Hematopoietic multipotent progenitor cell treated with erythropoietin and hydrocortisone succinate and interleukin-3 and kit ligand, for 6 days (in vitro differentiated cells): ENCODE measurements at places on chromosomes 5 and 9.

DNA sequence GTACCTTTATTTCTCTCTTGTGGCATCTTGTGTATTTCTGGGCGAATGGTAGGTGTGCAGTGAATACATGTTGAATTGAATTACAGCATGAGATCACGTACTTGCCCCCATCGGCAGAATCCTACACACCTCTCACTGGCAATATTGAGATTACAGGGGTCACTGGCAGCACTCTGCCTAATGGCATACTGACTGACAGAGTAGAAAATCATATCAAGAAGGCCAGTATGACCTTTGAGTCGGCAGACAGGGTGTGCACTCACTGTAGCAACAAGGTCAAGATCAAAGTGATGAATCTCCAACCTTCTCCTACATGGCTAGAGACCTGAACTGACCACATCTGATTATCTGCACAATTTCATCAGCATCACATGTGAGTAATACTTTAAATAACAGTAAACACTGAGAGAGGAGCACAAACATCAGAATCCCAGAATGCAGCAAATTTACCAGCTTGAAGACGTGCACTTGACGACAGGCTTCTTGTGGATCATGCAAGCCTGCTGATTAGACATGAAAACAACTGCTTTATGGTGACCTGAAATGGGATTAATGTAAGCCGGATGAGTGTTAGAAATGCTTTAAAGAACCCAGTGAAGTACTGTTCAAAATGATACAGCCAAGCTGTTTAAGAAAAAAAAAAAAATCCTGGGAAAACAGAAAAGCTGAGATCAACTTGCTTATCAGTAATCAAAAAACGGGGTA is 267.1 kb upstream of the EFNA5 start:
- DNase-seq, result no peak

DNA sequence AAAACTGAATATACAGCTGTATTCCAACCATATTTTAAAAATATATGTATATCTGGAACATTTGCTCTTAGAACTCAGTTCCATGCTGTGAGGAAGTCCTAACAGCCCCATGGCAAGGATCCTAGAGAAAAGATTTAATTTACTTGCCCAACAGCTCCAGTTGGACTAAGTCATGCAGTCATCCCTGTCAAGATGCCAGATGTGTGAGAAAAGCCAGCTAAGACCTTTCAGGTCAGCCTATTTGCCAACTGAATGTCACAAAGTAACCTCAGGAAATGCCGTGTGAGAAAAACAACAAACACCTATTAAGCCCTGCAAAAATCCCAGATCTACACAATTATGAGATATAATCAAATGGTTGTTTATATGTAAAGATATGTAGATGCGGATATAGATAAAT is 416.3 kb downstream of the NR2F1-AS1 start:
- no peak for DNase-seq

DNA sequence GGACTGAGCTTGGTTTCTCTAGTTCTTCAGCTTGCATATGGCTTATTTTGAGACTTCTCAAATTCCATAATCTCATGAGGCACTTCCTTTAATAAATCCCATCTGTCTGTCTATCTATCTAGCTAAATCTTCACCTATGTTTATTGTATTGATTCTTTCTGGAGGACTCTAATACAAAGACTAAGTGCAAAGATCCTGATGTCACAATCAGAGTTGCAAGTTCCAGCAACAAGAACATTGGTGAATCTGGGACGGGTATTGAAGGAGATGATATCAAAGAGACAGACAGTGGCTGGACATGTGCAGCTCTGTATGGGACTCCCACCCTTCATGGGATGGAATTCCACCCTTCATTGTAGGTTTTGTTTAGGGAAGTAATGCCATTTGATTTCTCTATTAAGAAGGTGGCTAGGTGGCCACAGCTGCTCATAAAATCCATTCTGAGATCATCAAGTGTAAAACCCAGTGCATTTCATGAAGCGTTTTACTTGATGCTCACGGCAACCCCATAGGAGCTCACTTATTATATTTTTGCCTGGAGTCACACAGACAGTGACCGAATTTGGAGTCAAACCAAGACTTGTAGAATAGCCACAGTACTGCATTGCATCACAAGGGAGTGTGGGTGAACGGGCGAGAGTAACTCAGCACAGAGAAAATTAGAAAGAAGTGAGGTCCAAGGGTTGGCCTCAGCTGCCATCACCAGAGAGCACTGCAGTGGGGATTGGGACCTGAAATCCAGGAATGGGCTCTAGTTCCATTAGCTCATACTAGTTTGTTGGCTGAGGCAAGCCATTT is 24.9 kb downstream of the TAS2R1 start:
- DNase-seq, result no peak

DNA sequence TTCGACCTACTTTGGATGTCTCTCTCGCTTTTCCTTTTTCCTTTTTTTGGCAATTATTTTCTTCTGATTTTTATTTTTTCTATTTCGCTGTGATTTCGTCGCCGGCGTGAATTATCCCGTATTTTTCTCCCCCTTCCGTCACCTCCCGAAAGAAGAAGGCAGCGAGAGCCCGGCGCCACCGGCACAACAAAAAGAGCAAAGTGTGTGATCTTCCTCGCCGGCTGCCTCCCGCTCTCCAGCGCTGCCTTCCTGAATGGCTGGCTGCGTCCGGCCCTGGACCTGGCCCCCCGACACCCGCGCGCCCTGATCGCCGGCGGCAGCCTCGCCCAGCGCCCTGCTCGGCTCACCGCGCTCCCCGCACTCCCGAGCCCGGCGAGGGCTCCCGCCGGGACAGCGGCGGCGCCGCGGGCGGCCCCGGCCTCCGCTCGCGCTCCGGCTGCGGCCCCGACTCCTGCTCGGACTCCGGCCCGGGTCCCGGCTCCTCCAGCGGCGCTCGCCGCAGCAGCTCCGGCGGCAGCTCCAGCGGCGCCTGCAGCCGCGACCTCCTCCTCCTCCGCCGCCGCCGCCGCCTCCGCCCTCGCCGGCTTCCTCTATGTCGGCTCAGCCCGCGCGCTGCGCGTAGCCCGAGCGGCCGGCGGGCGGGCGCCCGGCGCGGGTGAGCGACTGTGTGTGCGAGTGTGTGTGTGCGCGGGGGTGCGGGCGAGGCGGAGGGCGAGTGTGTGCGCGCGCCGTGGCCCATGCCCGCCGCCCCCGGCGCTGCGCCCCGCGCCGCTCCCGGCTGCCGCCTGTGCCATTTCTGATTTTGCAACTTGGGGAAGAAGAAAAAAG is 960 bp downstream of the NR2F1 start:
- peak; percentile 49 for DNase-seq

DNA sequence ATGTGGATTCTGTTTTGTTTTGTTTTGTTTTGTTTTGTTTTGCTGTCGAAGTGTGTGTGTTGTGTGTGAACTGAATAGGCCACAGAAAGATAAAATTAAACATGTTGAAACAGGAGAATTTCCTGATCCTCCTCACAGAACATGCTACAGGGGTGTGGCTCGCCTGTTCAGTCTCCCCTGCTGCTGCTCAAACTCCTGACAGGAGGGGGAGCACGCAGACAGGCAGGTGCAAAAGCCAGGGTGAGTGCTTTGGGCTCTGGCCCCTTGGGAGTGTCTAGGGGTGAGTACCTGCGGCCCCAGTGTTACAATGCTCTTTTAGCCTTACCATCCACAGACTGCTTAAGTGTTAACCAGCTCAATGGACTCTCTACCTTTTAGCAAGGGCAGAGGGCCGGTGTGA is 473.5 kb downstream of the MAT2B start:
- no peak for DNase-seq

DNA sequence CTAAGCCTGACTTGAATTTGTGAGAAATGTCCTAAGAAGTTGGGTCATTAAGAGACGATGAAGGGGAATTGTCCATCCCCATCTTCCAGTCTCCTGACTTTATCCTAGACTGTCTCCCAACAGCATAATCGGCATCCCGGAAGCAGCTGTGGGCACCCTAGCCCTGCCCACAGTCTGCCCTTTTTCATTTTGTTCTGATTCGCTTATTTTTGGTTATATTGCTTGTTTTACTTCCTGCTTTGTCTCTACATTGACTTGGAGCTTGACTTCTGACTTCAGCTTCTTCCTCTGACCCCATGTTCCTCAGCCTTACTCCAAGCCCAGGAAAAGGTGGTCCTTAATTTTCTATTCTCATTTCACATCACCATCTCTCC is 41.8 kb downstream of the UGCG start:
- DNase-seq, result no peak

GRCh38 chr5:40828690-40829661 is 6.0 kb downstream of the RPL37 start:
- DNase-seq, result peak; percentile 30

- peak; percentile 64 for DNase-seq
Observed at GRCh38 chr9:77981332-77981731, 50.3 kb downstream of the GNAQ start.

DNA sequence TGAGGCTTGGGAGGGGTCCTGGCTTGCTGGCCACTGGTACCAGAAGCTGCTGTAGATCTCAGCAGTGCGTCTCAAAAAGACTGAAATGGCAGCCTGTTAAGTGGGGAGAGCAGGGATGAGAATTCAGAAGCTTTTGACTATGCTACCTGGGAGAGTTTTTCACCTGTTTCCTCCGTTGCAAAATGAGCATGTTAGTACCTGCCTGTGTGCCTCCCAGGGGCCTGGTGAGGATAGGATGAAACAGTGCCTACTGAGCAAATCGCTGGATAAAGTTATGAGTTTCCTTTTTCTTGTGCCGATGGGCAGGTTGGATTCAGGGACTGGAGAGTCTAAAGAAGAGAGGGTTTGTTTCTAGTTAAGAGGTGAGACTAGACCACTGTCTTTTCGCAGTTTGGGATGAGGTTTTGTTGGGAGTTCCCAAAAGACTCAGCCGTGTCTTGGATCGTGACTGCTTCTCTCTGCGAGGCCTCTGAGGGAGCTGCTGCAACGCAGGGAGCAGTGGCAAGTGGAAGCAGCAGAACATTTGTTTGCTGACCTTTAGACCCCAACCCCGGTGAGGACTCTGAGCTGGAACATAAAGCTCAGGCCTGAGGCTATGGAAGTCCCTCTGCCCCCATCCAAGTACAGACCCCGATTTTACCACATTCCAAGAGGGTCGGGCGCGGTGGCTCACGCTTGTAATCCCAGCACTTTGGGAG is 1.4 kb downstream of the RALGPS1 start:
- DNase-seq, result no peak
